ENCODE measurements at places on chromosomes 6 and 20.

DNA sequence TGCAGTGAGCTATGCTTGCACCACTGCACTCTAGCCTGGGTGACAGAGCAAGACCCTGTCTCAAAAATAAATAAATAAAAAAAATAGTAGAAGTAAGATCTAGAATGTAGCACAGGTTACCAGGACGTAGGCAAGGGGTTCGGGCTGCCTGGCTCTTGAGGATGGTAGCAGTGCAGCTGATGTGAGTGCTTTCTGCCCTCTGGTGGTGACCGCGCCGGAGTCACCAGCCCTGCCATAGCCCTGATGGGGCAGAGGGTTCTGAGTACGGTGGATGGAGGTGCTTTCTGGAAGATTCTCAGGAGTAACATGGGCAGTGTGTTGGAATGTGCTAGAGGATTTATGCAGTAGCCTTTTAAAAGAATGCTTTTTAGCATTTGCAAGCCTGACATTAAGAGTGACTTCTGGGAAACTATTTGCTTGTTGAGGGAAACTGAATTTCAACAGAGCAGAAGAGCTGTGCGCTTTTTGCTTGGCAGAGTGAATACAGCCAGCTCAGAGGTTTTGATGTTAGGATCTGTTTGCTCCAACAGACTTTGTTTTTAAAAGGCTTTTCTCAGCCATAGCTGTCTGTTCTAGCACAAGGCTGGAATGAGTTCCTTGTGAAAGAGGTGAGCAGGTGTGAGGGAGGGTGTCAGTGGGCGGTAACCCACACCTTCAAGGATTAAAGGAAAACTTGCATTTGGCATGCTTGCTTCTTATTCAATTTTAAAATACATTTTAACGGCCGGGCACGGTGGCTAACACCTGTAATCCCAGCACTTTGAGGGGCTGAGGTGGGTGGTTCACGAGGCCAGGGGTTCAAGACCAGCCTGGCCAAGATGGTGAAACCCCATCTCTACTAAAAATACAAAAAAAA, 65.9 kb downstream of the PTPN1 start:
- DNase-seq = no peak

DNA sequence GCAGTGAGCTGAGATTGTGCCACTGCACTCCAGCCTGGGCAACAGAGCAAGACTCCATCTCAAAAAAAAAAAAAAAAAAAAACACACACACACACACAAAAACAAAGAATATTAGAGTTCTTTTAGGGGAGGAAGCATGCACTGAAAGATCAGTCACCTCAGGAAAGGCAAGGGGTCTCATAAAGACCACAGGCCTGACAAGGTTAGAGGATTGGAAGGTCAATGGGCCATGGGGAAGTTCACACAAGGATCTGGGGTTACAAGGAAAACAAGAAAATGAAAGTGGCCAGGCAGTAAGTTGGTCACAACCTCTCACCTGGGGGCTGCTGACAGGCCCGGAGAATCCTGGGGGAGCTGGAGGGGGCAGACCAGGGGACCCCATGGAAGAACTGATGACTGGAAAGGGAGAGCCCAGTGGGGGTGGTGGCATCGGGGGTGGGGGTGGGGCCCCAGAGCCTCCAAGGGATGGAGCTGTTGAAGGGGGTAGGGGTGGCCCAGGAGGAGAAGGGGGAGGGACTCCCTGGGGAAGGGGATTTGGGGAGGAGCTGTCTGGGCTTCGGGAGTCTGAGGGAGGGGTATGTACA, 1.5 kb downstream of the RXRB start:
- DNase-seq = no peak

GRCh38 chr20:57779401-57780003, 69.7 kb upstream of the PMEPA1 start:
- DNase-seq = no peak

DNA sequence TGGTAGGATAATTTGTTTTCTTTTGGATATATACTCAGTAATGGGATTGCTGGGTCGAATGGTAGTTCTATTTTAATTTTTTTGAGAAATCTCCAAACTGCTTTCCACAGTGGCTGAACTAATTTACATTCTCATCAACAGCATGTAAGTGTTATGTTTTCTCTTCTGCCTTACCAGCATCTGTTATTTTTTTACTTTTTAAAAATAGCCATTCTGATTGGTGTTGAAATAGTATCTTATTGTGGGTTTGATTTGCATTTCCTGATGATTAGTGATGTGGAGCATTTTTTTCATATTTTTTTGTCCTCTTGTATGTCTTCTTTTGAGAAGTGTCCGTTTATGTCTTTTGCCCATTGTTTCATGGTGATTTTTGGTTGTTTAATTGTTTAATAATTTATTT, 11.9 kb downstream of the HINT3 start:
- DNase-seq = no peak

DNA sequence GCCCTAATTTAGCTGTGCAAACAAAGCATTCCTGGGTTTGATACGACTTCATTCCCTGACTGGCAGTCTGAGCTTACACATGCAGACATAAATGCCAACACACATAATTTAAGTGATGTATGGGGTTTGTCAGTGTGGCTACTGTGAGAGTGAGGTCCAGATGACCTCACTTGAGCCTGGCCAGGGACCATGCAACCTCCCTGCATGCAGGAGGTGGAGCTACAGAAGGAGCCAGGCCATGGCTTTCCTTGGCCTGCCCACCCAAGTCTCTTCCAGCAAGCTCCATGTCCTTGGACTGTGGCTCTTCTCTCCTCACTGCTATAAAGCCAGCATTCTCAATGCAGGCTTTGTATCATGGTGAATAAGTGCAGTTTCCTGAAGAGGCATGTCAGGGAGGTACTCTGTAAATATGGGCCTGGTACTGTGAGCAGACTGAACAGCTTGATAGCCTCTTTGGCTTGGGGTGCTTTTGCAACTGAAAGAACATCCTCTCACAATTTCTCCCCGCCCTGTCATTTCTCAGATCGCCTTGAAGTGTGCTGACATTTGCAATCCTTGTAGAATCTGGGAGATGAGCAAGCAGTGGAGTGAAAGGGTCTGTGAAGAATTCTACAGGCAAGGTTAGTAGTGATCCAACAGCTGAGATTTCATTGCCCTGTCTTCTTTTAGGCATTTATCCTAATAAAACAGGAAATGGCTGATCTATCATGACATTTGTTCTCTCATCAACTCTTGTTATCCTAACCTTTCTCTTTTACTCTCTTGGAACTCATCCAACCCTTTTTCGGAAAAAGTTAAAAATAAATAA, 69.2 kb downstream of the MTFR2 start:
- DNase-seq = no peak

Data from BJ (cell line).